ENCODE measurements at places on chromosomes 5 and 9.
A peak's percentile ranks its signal among the peaks of the same experiment; 100 is the strongest.

DNA sequence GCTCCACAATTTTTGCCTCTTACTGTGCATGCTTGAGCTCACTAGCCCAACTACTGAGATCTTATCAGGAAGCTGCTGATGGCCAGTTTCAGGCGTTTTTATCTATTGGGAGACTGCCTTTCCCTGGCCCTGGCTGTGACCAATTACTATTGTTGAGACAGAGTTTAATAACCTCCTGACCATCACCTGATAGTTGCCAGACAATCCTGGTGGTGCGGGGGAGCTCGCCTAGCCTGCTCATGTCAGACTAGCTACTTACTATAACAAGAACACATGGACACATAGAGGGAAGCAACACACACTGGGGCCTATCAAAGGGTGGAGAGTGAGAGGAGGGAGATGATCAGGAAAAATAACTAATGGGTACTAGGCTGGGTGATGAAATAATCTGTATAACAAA lies 13.0 kb upstream of the OXCT1 start:
- no peak for DNase-seq

DNA sequence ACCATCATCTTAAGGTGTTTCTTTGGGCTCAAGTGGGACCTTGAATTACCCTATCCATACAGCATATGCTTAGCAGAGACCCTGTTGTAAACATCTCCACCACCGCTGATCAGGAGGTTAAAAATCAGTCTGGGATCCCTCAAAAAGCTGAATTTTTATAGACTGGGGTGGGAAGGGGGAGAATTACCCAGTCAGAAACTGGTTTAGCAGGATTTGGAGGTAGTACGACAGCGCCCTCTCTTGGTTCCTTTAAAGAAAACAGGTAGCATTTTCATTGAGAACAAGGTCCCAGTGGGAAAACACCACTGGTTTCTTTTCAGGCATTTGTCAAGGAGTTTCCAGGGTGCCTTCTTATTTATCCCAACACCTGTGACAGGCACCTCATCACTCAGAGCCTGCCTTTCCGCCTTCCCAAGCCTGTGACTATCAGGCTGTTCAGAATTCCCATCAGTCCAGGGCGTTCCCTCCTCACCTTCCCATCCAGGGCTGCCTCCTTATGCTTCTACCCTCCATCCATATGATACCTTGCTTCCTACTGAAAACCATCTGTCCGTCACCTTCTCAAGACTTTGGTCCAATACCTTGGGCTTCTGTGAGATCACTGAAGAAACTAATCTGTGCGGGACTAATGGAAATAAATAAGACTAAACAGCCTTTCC lies 203.8 kb upstream of the RAI14 start:
- DNase-seq, result no peak

GRCh38 chr5:172855597-172856292 lies 21.7 kb downstream of the ERGIC1 start:
- DNase-seq, result no peak

DNA sequence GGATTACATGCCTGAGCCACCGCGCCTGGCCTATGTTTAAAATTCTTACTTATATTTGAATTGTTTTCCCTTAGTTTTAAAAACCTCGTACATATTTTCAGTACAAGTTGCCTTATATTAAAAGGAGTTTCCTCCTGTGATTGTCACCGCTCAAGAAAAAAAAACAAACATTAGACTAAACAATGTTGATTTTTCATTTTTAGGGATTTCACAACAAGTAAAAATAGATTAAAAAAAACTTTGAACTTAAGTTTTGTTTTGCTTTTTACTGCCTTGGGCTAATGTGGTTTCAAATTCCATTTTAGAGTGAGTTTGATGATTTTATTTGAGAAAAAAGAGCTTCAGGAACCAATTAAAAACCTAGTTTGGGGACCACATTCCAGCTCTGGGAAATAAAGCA lies 1196.6 kb upstream of the CDH18 start:
- no peak for DNase-seq

DNA sequence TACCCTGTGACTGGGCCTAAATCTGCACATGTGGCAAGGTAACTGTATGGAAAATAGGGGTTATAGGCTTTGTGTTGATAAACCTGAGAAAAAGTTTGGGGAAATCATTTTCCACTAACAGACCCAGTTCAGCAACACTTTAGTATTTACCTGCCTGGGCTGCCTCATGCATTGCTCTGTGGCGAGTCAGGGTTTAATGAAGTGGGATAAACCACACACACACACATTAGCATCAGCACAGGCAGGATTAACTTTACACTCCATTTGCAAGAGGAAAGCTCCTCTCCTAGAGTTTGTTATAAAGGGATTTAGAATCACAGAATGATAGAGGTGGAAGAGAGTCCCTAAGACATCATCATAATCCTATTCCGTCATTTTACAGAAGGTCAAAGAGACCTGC lies 20.0 kb upstream of the ZCCHC7 start:
- DNase-seq, result peak; percentile 51

- DNase-seq, result no peak
Observed at GRCh38 chr5:171868236-171868635, 82.6 kb downstream of the SMIM23 start.

- peak; percentile 74 for DNase-seq
Observed at GRCh38 chr5:134113902-134114875, at the start of gene TCF7. Gene TCF7 (plus strand): TSS chr5:134114681. CDS start chr5:134114907, 226 bp downstream.

- DNase-seq, result peak; percentile 92
Observed at GRCh38 chr5:124660229-124661093, 86.0 kb downstream of the ZNF608 start.

GRCh38 chr9:120324996-120325642 lies 254.8 kb downstream of the CDK5RAP2 start:
- no peak for DNase-seq

GRCh38 chr5:159161361-159162214 lies 47.8 kb downstream of the RNF145 start:
- DNase-seq, result no peak

DNA sequence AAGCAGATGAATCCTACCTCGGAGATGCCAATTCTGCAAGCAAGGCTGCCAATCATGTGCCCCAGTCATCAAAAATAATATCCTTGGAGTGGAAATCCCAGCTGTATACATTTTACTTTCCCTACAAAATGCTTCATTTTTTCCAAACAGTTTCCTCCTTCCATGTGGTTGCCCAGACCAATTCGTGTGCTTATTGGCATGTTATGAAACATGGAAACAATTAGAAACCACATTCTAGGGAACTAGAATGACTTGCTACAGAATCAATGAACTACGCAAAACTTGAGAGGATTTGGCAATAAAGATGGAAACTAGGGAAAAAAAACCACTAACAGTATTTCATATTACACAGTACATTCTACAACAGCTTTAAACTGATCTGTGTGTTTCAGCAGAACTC lies 584.5 kb upstream of the DMAC1 start:
- DNase-seq, result no peak

DNA sequence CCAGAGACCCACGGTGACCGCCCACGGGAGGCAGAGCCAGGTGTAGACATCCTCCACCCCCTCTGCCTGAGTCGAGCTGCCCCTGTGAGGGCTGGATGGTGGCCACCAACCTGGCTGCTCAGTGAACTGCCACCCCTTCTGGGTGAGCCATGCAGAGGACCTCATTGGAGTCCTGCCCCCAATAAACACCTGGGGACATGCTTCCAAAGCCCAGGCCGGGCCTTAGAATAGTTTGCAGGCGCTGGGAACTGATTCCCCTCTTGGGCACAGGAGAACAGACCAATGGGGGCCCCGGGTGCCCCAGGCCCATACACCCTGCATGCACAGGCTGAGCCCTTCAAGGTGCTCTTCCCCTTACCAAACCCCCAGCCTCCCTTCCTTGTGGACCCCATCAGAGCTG lies 38.1 kb upstream of the GFPT2 start:
- no peak for DNase-seq

DNA sequence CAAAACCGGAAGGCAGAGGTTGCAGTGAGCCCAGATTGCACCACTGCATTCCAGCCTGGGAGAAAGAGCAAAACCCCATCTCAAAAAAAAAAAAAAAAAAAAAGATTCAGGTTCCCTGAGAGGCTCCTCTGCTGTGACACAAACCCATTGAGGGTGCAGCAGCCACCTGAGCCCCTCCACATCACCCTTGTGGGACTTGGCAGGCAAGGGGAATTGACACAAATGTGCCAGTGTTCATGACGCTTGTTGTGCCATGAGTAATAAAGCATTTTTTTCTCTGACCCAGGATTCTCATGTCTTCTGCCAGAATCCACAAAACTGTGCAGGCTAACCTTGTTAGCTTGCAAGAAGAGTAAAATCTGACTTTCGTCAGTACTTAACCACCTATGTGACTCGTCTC lies 149.6 kb downstream of the TTC39B start:
- DNase-seq, result no peak

DNA sequence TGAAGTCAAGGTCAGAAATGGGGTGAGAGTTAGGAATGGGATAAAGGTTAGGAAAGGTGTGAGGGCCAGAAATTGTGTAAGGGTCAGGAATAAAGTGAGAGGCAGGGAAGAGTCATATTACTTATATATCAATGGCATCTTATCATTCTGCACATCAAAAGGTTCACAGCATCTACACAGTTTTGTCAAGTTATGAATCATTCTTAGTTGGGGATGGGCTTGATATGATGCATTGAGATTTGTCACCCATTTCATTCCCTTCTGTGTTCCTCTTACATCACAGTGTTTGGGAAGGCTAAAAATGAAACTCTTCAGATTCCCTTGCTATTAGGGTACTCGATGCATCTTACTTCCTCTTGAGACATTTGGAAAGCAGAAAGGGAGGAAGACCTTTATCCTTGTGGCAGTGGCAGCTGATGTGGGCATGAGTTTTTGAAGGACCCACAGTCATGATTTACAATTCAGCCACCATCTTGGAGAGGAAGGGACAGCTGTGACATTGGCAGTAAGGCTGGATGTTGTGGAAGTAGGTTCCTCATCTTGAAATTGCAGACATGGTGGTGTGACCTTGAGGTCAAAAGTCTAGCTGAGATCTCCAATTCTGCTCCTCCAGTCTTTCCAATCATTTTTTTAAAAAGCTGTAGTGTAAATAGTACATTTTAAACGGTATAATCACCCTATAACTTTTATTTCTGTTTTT lies 24.2 kb upstream of the NPR3 start:
- no peak for DNase-seq

- DNase-seq, result no peak
Observed at GRCh38 chr9:36640771-36641381, 68.2 kb downstream of the MELK start.

- no peak for DNase-seq
Observed at GRCh38 chr5:80181618-80182211, 74.1 kb downstream of the SERINC5 start.

DNA sequence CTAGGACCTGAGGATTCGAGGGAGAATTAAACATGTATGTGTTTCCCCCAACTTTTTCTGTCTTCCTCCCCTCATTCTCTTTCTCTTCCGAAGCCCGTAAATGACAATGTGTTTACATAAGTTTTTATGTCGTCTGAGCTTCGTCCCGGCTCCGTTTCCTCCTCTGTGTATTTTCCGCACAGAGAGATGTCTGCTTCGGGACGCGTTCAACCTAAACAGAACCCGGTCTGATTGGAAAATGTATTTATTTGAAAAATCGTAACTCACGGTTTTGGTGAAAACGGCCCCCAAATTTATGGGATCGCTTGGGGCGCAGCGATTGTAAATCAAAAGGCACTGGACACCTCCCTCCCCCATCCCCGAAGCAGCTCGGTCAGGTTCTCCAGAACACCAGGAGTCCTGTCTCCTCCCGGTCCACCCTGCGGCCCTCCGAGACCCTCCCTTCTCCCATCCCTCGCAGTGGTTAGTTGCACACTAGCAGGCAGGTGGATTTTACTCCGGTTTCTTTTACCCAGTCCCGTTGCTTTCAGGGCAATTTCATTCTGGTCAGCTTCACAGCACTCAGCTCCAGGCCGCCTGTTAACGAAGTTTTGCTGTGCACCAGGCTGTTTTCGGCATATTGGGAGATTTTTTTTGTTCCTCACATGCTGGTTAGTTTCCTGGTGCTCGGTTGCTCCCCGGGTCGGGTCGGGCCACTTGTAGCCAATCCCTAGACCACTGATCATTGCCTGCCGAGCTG lies 5.8 kb upstream of the HAND1 start:
- no peak for DNase-seq

GRCh38 chr9:131801810-131802209 lies 61.9 kb upstream of the RAPGEF1 start:
- no peak for DNase-seq

DNA sequence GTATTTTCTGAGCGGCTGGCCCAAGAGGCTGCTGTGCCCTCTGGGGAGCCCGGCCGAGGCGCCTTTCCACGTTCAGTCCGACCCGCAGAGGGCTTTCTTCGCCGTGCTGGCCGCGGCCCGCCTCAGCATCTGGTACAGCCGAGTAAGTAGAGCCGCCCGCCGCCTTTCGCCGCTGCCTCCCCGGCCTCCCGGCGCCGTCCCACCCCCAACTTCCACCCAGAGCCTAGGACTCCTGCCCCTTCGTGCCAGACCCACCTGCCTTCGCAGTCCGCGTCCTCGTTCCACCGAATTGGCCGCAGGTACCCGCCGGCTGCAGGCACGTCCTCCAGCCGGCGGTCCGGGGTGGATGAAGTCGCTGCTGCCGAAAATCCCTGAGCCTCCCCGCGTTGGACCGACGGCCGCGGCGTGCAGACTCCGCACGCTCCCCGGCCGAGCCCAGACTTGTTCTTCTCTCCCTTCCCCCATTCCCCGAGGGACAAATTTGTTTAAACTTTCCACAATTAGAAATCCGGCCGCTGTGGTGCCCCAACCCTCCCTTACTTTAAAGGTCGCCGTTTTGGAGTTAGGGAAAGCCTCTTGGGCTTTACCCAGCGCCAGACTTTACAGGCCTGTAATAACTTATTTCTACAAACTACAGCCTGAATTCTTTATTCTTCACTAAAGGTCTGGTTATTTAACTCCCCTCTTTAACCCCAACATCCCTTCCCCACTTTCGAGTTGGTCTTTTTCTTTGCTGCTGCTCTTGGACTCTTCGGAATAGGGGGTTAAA lies 589 bp downstream of the RIC1 start:
- DNase-seq, result peak; percentile 23

DNA sequence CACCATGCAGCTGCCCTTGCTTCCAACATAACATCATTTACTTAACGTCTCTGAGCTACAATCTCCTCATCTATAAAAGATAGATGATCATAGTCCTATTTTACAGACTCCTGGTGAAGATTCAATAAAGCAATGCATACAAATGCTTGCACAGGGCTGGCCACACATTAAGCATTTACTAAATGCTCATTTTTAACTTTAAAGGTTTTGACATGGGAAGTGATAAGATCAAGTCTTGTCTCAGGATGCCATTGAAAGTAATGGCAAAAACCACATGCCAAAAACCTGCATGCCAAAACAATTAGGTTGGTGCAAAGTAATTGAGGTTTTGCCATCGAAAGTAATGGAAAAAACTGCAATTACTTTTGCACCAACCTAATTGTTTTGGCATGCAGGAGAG lies 181.2 kb upstream of the ADRA1B start:
- DNase-seq, result no peak

DNA sequence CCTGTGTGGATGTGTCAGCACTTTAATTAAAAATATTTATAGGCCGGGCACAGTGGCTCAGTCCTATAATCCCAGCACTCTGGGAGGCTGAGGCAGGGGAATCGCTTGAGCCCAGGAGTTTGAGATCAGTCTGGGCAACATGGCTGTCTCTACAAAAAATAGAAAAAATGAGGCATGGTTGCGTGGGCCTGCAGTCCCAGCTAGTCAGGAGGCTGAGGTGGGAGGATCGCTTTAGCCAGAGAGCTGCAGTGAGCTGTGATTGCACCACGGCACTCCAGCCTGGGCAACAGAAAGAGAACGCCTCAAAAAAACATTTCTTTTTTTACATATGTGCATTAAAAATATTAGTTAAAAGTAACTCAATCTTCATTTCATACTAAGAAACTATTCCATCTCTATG lies 6.2 kb downstream of the TBC1D9B start:
- DNase-seq, result no peak
